ENCODE measurements at places on chromosomes 16 and 17. TPM values are rescaled to one million over a fixed set of nuclear protein-coding genes. Genes with fewer than 3 reads are reported as not detected.

- DNase-seq: no peak
These were observed 41.3 kb downstream of the LMF1 start for GRCh38 chr16:929227-930073.

DNA sequence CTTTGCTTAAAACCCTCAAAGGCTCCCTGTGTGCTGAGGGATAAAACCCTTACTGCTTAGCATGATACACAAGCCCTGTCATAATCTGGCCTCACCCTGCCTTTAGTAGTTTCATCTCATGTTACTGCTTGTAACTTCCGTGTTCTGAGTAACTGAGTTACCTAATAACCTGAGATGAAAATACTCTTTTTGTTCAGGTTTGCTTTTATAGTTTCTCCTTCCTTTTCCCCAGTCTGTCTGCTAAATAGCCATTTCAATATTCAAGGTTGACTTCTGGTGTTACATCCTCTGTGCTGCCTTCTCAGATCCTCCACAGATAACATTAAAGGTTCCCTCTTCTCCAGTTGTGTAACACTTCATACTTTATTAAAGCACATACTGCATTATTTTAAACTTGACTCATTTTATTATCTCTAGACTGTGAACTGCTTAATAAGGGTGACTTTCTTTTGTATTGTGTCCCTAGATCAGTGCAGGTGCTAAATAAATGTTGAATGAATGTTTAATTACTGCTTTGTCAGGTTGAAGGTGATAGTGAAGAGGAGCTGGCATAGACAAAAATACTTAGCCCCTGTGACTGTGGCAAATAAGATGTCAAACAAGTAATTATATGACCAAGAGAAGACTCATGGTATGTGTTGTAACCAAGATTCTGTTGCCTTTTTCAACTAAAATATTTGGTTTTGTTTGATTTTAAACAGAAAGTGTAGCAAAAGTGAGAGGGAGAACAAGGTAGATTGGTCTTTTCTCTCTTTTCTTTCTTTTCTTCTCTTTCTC, 47.8 kb downstream of the NFAT5 start:
- no peak for DNase-seq

DNA sequence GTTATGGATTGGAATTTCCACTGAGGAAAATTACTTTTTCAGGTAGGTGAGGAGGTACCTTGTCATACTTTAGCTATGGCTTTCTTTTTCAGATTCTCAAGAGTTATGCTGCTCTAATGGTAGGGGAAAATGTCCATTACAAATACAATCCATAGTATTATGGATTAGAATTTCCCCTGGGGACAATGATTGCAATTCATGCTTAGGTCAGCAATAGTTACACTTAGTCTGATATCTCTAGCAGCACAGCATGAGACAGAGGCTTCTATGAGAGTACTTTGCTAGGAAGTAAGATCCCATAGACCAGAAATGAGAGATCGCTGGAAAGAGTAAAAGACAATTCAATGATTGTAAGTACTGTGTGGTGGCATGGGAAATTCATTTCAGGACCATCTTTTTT, 949.5 kb upstream of the CDH8 start:
- no peak for DNase-seq

- no peak for DNase-seq
These were observed 23.6 kb downstream of the BAHCC1 start for GRCh38 chr17:81418710-81419318.

DNA sequence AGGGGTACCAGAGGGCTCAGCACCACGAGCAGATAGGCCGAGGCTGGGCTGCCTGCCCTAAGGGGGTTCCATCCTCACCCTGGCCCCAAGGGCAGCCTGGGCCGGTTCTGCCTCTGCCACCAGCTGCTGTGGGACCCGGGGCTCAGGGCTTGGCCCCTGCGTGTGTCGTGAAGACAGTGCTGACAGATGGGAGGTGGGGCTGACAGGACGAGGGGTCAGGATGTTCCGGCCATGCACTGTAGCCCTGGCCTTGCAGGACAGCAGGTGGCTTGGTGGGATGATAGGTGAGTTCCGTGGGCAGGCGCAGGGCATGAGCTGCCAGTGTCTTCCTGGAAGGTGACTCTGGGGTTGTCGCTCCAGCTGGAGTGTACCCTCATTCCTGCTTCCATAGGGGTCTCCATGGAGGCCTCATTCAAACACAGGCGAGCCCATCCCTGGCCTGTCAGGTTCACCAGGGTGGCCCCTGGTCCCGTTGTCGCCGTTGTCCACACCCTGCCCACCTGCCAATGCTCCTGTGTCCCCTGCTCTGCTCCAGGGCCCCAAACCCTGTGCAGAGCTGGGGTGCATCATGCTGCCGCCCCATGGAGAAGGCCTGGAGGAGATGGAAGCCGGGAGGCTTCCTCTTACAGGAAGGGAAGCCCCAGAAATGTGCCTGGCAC, 57.2 kb downstream of the WDR45B start:
- DNase-seq: no peak

RRAD gene
- 10.4 TPM for total RNA-seq

SLC12A3 gene
- not detected for total RNA-seq

CD68 gene
- total RNA-seq: 12.6 TPM
